ENCODE measurements at places on chromosomes 12 and 14. TPM values are rescaled to one million over a fixed set of nuclear protein-coding genes. Genes with fewer than 3 reads are reported as not detected.
A peak's percentile ranks its signal among the peaks of the same experiment; 100 is the strongest.

OTX2 gene
- not detected for total RNA-seq

- no peaks in the 10 kb centered on the region for H3K4me1 ChIP-seq
- no peak for DNase-seq
- H3K4me3 ChIP-seq = no peak overlapping the region
- H3K36me3 ChIP-seq = no peaks in the 10 kb centered on the region
- no peaks in the 10 kb centered on the region for H3K27me3 ChIP-seq
Measured at GRCh38 chr14:42057111-42057510, 450.4 kb downstream of the LRFN5 start.

CRIP2 gene
- total RNA-seq = 1,272 TPM

GRCh38 chr14:50340963-50341362 is 28.8 kb downstream of the DMAC2L start:
- H3K27ac ChIP-seq = no peak overlapping the region
- no peaks in the 10 kb centered on the region for H3K36me3 ChIP-seq
- no peak for DNase-seq
- no peaks in the 10 kb centered on the region for H3K27me3 ChIP-seq
- H3K4me1 ChIP-seq = no peaks in the 10 kb centered on the region
- no peak overlapping the region for H3K4me3 ChIP-seq

DNA sequence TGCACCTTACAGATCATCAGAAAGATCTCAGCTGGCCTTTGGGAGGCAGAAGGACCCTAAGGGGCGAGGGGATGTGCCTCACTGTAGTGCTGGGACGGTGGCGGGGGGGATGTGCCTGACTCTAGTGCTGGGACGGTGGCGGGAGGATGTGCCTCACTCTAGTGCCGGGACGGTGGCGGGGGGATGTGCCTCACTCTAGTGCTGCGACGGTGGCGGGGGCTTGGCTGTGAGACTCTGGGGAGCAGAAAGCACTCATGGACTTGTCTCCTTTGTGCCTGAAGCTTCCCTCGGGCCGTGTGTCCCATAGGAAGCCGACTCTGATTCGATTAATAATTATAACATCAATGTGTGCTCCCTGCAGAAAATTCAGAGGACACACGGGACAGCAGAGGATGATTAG is 126.6 kb downstream of the ZNF664 start:
- DNase-seq = no peak
- no peak overlapping the region for H3K27ac ChIP-seq
- H3K4me1 ChIP-seq = no peaks in the 10 kb centered on the region

DNA sequence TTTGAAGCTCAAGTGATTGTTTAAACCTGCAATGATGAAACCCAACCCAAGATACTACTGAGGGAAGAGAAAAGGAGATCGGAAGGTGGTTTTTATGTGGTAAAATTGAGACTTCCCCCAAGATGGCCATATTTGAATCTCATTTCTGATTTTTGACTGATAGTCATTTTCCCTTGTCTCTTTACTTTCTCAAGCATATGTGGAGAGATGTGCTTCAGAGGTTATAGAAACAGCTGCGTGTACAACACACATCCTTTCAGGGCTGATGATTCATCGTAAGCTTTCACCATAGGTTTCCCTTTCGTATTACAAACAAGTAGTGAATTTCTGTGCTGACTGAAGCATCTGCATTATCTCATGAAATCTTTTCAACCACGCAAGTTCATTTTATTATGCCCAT is 276.2 kb downstream of the EMP1 start:
- DNase-seq = no peak
- H3K4me3 ChIP-seq = no peak overlapping the region
- no peak overlapping the region for H3K27ac ChIP-seq
- no peaks in the 10 kb centered on the region for H3K27me3 ChIP-seq
- H3K36me3 ChIP-seq = no peaks in the 10 kb centered on the region

SYT1 gene
- total RNA-seq = 0.16 TPM

TMEM63C gene
- 0.04 TPM for total RNA-seq

DNA sequence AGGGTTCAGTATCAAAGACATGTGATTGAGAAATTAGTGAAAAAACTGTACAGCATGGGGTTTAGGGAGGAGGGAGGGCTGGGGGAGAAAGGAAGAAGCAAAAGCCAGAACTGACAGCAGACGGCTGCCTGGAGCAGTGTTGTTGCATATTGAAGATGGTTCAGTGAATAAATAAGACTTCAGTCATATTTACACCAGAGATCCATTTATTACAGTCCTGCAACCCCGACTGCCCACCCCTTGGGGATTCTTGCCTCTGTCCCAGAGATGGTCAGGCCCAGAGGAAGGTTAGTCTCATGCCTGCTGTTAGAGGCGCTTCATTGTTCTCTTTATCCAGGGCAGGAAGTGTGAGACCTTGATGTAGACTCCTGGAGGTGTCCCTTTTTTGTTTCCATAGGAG is 3.2 kb downstream of the GZMH start:
- no peaks in the 10 kb centered on the region for H3K27me3 ChIP-seq
- no peak overlapping the region for H3K4me3 ChIP-seq
- H3K36me3 ChIP-seq = no peaks in the 10 kb centered on the region

GRCh38 chr14:61420326-61420725 is 98.9 kb downstream of the PRKCH start:
- no peak overlapping the region for H3K4me3 ChIP-seq
- no peaks in the 10 kb centered on the region for H3K36me3 ChIP-seq
- no peaks in the 10 kb centered on the region for H3K27me3 ChIP-seq
- no peaks in the 10 kb centered on the region for H3K4me1 ChIP-seq
- H3K27ac ChIP-seq = peak overlapping the region; percentile 53

MYF5 gene
- not detected for total RNA-seq

AQP6 gene
- total RNA-seq = 0.08 TPM

DNA sequence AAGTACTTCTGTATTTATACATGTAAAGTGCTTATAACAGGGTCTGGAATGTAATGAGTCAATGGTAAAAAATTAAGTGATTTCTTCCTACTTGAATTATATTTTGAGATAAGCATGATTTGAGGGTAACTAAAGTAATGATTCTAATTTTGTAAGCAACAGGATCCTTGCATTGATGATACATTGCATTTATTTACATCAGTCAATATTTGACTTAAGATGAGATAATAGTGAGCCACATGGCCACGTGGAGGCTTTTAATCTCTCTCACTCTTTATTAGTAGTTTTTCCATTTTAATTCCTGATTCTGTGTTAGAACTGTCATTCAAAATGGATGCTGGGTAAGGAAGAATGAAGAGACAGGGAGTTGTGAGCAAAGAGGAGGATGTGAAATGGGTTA is 298.1 kb upstream of the PRICKLE1 start:
- no peak for DNase-seq
- no peaks in the 10 kb centered on the region for H3K4me1 ChIP-seq
- no peak overlapping the region for H3K4me3 ChIP-seq
- no peak overlapping the region for H3K27ac ChIP-seq

DNAI7 gene
- total RNA-seq = 1.5 TPM

ENO2 gene
- 9.7 TPM for total RNA-seq

- peaks cover 62% of the 10 kb centered on the region for H3K36me3 ChIP-seq
- no peak for DNase-seq
- H3K27ac ChIP-seq = peak overlapping the region; percentile 41
- no peaks in the 10 kb centered on the region for H3K27me3 ChIP-seq
- H3K4me3 ChIP-seq = no peak overlapping the region
Measured at GRCh38 chr14:91167380-91167770, 53.5 kb downstream of the DGLUCY start.

VWF gene
- 331 TPM for total RNA-seq

DNA sequence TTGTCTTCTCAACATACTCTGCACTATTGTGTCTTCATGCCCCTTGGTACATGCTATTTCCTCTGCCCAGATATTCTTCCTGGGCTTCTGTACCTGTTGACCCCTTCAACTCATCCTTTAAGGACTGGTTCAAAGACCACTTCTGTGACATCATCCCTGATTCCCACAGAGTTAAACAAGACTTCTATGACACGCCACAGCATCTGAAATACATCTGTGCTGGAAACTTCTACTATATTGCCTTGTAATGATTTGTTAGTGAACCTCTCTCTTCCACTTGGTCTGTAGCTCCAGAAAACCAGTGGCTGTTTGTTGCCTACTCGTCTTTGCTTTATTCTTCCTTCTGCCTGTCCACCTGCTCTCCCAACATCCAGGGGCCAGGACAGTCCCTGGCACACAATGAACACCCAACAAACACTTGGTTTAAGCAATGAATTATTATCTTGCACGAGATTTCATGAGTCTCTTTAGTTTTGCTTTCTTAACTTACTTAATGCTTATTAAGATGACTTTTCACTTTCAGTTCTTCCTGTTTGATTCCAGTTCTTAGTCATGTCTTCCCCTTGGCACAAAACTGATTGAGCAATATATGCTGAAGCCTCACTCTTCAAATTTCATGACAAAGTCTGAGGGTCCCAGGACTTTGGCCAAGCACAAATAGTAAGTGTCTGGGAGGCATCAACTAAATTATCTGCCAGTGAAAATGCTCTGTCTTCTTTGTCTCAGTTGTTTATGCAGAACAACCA is 485.9 kb downstream of the APAF1 start:
- peak overlapping the region; percentile 18 for H3K4me3 ChIP-seq
- H3K27me3 ChIP-seq = no peaks in the 10 kb centered on the region
- H3K36me3 ChIP-seq = no peaks in the 10 kb centered on the region
- H3K4me1 ChIP-seq = peaks cover 7% of the 10 kb centered on the region

DNA sequence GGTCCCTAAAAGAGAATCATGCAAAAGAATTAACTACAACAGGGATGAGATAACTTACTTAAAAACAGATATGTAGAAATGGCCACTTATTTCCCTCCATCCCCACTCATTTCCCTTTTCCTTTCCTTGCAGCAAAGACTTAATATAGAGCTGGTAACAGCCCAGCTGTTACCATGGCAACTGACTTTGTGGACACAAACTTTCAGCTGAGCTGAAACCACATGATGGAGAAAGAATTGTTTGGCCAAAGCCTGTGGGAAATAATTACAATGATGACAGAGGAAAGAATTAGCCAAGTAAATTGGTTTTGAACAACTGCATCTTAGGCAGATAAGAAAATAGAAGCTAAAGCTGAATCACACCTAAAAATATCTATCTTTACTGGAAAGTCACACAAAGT is 364.9 kb downstream of the GALC start:
- H3K27me3 ChIP-seq = no peaks in the 10 kb centered on the region
- peaks cover 8% of the 10 kb centered on the region for H3K4me1 ChIP-seq
- DNase-seq = peak; percentile 68
- H3K36me3 ChIP-seq = no peaks in the 10 kb centered on the region
